ENCODE measurements at places on chromosomes 11 and 22.

DNA sequence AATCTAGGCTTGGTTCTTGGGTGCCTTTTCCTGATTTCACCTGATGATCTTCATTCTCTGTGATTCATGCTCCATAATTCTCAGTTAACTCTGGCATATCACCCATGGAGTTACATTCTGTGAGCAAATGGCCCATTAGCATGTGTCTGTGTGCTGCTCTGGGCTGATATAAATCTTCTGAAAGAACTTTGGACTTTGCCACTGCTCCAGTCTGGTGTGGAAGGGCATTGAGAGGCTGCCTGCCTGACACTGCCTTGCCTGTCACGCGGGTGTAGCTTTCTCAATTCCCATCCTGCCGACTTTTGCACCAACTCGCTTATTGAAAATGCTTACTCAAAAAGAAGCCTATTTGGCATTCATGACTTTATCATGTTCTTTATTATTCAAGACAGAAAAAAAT is 42.2 kb downstream of the FAT3 start:
- DNase-seq, result no peak

DNA sequence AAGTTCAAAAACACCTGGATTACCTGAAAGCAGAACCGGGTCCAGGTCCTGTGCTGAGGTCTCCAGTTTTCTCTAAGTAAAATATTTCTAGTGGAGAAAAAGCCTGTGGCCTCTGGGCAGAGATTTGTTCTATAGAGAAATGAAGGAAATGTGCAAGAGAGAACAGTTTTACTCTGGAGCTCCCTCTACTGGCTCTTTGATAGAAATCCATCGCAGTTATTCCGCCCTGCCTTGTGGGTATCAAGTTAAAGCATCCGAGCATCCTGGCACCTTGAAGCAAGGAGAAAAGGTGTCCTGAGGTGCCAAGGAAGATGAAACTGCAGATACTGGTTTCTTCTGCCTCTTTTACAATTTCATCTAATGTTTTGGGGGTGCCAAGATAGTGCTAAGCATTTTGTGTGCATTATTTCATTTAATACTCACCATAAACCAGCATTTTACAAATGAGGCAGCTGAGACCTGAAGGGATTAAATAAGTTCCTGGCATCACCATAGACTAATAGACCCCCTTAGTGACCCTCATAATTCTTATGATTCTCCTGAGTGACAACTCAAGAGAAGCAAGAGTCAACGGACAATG is 113.1 kb upstream of the HSD17B12 start:
- peak; percentile 83 for DNase-seq

DNA sequence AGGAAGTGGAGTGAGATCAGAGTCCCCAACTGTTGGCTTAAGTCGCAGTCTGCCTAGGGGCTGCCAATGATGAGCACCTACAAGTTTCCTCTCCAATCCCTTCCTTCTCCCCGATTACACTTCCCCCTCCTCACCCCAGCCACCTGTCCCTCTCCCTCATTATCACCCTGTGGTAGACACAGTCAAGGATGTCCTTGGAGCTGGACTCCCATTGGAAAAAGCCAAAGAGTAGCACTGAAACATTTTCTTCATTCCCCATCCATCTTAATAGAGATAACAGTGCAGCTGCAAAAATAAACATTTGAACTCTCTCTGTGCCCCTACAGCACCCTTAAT is 146.2 kb downstream of the DBX1 start:
- no peak for DNase-seq

DNA sequence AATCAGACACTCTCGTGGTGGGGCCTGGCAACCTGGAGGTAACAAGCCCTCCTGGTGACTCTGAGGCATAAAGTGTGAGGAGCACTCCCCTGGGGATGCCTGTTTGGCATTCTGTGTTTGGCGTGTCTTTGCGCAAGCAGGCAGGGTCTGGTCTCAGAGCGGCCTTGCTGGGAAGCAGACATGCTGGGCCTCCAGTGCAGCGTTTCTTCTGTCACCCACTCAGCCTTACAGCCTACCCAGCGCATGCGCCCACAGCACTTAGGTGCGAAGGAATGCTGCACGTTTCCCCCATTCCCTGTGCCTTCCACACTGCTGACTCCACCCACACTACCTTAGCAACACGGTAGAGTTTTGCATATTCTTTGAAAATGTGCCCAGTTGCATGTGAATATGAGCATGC is 7.4 kb upstream of the CXCR5 start:
- DNase-seq, result no peak

DNA sequence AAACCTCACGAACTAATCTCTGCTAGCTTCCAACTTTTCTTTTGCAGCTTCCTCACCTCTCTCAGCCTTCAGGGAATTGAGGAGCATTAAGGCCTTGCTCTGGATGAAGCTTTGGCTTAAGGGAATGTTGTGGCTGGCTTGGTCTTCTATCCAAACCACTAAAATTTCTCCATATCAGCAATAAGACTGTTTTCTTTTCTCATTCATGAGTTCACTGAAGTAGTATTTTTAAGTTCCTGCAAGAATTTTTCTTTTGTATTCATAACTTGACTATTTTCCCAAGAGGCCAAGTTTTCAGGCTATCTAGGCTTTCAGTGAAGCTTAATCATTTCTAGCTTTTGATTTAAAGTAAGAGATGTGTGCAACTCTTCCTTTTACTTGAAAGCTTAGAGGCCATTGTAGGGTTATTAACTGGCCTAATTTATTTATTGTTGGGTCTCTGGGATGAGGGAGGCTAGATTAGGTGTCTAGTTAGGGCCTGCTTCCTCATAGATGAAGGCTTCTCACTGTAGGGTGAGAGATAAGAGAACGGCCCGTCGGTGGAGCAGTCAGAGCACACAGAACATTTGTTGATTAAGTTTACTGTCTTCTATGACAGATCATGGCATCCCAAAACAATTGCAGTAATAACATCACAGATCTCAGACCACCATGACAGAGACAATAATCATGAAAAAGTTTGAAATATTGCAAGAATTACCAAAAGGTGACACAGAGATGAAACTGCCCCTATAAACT is 33.2 kb downstream of the CSF2RB start:
- DNase-seq, result peak; percentile 28

- DNase-seq, result peak; percentile 75
Observed at GRCh38 chr22:28051787-28052356, 132.8 kb upstream of the PITPNB start.

DNA sequence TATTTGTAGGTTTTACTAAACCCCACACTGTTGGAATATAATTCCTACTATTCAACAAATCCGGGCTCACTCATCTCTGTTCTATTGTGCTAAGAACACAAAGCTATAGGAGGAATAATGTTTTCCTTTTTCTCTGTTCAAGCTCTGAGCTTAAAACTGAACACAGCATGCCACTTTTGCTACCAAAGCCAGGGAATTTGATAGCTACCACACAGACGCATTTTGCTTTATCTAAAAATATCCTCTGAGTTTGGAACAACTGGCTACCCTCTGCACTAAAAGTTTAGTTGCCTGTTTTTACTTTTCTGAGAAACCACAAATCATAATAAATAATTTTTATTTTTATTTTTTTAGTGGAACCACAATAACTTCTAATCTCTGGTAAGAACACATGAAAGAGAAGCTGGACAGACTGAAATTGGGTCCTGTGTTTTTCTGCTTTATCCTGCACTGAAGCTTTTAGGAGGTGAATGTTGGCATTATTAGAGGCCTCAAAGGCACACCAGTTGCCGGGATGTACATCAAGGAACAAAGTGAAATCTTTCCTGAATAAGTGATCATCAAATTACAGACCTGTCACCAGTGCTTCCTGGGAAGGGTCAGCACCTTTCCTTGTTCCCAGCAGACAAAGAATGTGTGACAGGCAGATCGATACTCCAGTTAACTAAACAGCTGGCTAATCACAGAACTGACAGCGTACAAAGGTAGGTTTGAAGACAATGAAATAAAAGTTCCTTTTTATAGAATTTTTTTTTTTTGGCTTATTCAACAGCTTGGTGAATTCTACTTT is 523.2 kb upstream of the TENM4 start:
- no peak for DNase-seq

- DNase-seq, result no peak
Observed at GRCh38 chr22:17634696-17635095, 3.9 kb upstream of the BCL2L13 start.

- DNase-seq, result peak; percentile 94
Observed at GRCh38 chr11:19953909-19954308, 206.4 kb downstream of the DBX1 start.

DNA sequence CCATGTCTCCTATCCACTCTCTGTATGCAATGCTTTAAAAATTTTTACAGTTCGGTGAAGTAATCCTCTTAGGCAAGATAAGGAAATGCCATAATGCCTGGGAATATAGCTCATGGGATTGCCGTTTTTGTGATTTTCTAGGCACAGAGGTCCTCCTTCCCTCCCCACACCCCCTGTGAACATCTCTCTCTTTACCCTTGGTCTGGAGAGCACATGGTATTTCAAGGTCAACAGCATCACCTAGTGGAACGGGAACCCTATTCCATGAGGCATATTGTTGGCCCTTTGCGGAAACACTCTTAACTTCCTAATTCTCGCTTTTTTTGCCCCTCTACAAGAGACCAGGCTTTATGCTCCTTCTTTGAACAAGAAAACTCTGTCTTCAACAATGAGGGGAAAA is 8.8 kb downstream of the NXPE4 start:
- peak; percentile 7 for DNase-seq

DNA sequence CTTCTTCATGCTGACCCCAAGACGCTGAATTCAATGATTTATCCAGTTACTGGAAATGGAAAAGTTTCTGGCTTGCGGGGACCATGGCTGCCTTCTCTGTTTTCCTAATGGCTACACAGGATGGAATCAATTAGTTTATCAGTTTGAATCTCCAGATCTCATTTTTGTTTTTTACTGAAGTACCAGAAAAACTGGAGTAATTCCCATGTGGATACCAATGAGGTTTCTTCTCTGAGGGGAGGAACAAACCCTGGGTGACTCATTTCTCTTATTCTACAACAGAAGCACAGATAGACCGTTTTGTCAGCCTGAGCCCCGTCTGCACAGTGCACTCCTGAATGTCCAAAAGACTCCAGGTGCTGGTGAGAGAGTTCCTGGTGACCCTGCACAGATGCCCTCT is 3.4 kb downstream of the ZNF195 start:
- DNase-seq, result peak; percentile 56
